ENCODE measurements at places on chromosomes 1 and 21.

DNA sequence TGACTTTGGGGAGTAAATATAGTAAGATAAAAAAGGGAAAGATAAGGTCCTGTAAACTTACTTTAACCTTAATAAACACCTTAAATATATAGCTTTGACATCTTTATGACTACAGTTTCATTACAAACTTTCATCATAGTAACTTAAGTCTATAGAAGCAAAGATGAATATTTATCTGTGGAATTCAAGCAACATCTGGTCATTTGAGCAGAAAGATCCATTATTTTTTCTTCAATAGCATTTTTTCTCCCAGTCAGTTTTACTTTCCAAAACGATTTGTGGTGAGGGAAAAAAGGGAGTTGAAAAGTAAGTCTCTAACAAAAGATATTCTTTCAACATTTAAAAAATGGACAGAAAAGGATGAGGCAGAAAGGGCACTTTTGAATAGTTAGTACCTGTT is 69.0 kb downstream of the HMCN1 start:
- DNase-seq: peak; percentile 61

GRCh38 chr1:205430696-205431305 is 8.9 kb upstream of the LEMD1 start:
- DNase-seq: peak; percentile 32

DNA sequence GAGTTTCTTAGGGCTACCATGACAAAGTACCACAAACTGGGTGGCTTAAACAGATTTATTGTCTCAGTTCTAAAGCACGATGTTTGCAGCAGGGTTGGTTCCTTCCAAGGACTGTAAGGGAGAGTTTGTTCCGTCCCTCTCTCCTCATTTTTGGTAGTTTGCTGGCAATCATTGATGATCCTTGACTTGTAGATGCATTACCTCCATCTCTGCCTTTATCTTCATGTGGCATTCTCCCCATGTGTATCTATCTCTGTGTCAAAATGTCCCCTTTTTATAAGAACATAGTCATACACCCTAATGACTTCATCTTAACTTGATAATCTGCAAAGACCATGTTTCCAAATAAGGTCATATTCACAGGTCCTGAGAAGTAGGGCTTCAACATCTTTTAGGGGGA is 90.2 kb downstream of the LRRC8C start:
- no peak for DNase-seq

- DNase-seq: no peak
Observed at GRCh38 chr1:40258445-40258769, 371 bp downstream of the ZMPSTE24 start.

GRCh38 chr1:208007319-208007937 is 96.5 kb upstream of the CD34 start:
- DNase-seq: no peak

DNA sequence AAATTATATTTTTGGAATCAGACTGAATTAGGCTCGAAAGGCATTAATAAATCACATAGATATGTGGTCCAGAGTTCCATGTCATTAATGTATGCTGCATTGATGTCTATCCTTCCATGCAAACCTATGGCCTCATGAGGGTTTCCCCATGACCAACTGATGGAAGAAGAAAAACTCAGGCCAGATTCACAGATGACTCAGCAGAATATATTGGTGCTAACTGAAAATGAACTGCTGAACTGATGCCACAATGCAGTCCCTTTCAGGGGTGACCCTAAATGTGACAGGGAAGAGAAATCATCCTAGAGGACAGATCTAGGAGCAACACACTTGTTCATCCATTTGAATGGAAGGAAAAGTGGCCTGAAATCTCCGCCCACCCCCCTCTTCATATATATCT is 110.5 kb upstream of the KCND3 start:
- no peak for DNase-seq

- DNase-seq: no peak
Observed at GRCh38 chr21:43803558-43804300, 14.4 kb downstream of the RRP1 start.

DNA sequence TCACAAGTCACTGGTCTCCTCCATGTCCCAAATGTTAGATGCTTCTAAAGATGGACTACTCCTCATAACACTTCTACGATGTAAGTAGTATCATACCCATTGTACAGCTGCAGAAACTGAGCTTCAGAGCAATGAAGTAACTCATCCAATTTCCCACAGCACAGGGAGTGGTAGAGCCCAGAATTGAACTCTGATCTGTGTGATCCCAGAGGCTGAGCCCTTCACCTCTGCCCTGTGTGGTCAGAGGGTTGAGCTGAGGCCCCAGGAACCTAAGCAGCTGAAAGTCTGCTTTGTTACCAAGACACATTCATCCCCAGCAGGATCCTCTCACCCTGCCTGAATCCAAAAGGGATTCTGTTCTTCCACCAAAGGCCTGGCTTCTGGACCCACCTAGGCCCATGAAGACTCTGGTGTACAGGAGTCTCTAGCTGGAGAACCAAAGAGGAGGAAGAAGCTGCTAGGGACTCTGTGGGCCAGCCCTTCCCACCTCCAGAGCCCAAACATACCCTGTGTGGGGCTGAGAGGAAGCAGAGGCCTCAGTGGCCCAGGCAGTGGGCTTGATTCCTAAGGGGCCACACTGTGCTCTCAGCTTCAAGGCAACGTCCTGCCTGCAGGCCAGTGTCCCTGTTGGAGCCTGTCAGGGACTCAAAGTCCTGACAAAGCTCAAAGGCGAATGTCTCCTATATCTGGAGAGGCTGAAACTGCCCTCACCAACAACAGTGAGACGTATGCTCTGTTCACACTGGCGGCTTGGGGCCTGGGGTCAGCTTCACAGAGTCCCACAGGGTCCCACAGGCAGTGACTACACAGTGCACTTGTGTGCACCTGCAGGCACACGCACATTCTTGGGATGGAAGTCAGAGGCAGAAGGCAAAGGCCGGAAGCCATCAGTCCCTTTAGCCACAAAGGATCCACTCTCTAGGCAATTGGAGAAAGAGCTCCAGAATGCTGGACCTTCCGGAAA is 40.4 kb upstream of the SLC30A1 start:
- no peak for DNase-seq

DNA sequence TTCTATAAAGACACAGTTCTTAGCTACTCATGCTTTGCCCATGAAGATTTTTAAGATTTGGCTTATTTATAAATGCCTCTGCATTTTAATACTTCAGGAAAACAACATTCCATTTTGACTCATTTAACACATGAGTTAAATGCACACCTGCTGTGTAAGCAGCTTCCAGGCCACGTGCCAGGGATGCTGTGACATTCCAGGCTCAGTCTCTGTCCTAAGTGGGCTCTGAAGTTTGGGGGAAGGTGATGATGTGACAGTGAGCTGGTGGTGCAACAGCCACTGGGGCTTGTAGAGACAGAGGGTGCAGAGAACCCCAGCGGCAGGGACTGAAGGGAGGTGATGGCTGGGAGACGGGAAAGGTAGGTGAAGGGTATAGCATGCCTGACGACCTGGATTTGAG is 40.7 kb downstream of the HHAT start:
- DNase-seq: no peak

GRCh38 chr1:110462093-110462492 is 11.1 kb downstream of the PROK1 start:
- DNase-seq: no peak

DNA sequence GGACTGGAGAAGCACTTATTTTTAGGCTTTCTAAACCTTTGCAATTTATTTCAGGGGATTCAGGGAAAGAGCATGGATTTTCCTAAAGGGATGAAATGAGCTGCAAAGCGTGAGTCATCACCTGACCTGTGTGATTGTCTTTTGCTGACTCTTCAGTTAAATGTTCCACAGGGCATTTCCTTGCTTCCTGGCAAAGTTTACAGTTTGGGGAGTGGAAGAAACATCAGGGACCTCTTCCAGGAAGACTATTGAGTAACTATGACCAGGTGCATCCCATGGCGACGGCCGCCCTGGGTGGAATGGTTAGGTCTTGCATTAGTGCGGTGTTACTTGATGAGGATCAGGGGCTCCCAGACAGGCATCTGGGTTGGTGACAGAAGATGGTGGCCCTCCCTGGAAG is 79.5 kb upstream of the SIPA1L2 start:
- peak; percentile 21 for DNase-seq

DNA sequence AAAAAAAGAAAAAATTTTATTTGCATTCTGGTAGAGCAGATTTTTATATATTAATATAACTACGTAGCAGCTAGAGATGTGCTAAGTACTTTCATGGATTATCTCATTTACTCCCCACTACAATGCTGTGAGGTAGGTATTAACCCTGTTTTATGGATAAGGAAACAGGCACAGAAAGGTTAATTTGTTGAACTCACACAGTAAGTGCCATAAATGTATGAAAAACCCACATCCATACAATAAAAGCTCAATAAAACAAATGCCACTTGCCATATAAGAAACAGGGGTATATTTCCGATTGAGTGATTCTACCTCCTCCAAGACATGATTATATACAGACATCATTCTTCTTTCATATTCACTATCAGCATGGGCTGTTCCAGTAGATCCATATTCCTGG is 83.1 kb downstream of the INTS7 start:
- no peak for DNase-seq

GRCh38 chr1:232383455-232384123 is 246.3 kb downstream of the SIPA1L2 start:
- DNase-seq: no peak

DNA sequence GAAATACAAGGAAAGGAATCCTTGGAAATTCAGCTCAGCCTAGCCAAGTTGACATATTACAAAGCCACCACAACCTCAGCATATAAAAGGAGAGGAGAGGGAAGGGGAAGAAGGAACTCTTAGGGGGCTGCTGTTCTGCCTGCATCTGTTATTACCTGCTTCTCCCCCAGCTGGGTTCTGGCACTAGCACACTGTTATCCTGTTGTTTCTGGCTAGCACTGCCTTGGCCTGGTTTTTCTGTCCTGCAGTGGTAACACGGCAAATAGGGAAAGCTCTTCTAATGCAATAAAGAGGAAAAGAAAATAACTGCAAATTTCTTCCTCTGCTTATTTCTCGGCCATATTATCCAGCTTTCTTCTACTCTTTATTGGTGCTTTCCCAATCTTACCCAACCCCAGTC is 16.5 kb upstream of the VCAM1 start:
- DNase-seq: no peak

DNA sequence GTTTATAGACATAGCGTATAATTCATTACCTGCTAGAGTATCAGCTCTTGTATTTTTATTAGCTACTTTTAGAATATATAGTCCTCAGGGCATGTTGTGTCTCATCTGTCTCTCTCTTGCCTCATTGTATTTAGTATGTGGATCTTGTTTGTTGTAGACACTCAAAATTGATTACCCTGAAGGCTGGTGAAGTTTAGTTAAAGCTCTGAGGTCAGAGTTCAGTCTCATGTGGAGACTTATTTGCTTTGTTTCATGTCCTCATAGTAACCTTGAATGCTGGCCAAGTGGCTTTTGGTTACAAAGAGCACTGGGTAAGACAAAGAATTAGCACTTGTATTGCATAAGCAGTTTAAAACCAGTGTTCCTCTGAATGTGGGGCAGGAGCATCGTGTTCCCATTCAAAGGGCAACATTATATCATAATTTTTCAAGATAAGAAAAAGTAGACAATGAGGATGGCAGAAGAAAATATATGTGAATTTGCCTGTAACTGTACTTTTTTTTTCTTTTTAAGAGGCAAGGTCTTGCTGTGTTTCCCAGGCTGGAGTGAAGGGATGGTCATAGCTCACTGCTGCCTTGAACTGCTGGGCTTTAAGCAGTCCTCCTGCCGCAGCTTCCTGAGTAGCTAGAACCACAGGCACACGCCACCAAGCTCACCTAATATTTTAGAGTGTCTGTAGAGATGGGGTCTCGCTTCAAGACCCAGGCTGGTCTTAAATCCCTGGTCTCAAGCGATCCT is 17.4 kb downstream of the CNST start:
- no peak for DNase-seq

- no peak for DNase-seq
Observed at GRCh38 chr1:61570191-61570590, 154.8 kb downstream of the TM2D1 start.

DNA sequence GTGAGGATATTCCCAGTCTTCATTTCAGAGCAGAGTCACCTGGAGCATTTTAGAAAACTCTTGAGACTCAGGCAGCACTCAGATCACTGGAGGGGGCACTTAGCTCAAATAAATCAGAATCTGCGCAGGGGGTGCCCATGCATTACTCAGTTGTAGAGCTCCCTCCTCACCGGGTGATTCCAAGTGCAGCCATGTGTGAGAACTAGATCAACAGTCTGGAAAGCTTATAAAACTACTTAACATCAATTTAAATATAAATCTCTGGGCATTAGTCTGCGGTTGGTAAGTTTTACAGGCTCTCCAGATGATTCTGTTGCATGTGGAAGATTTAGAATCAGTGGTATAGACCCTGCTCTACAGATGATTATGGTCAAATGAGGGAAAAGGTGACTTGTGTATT is 128.6 kb downstream of the ST6GALNAC3 start:
- no peak for DNase-seq

Data from fibroblast of skin of abdomen (primary cell).